A549 treated with CORT108297 at 1 μM for 4 hours (cell line): ENCODE measurements at places on chromosomes 6 and 20. TPM values are rescaled to one million over a fixed set of nuclear protein-coding genes. Genes with fewer than 3 reads are reported as not detected.

PGC gene
- 0.09 TPM in 1 of 5 replicates, not detected in the others for total RNA-seq

NOP56 gene
- total RNA-seq, result 565 to 652 TPM (median 610 TPM) in 5 replicates

CCN2 gene
- 27.9 to 42.3 TPM (median 37.8 TPM) in 5 replicates for total RNA-seq

SLC22A2 gene
- total RNA-seq, result 0.08 TPM in 2 of 5 replicates, not detected in the others

RAET1G gene
- 7.3 to 11.9 TPM (median 10.3 TPM) in 5 replicates for total RNA-seq

ULBP1 gene
- total RNA-seq, result 0.74 to 1.1 TPM (median 1.0 TPM) in 5 replicates

KIF6 gene
- total RNA-seq, result 0.13 to 0.33 TPM (median 0.16 TPM) in 5 replicates

PDE10A gene
- 31.1 to 36.1 TPM (median 34.3 TPM) in 5 replicates for total RNA-seq

C20orf204 gene
- 0.20 to 0.62 TPM (median 0.50 TPM) in 5 replicates for total RNA-seq

TRIM10 gene
- total RNA-seq, result 0.02 TPM in 1 of 5 replicates, not detected in the others

TCP11 gene
- total RNA-seq, result not detected in 5 replicates

SIRPG gene
- total RNA-seq, result not detected in 5 replicates

TUBB2B gene
- 13.0 to 14.6 TPM (median 13.4 TPM) in 5 replicates for total RNA-seq

RFX6 gene
- total RNA-seq, result 0.03 TPM in 1 of 5 replicates, not detected in the others

OR12D3 gene
- total RNA-seq, result not detected in 5 replicates

SLC52A3 gene
- 0.36 to 0.72 TPM (median 0.58 TPM) in 5 replicates for total RNA-seq

ABRACL gene
- 46.0 to 66.8 TPM (median 48.1 TPM) in 5 replicates for total RNA-seq

OVOL2 gene
- total RNA-seq, result 0.07 to 0.42 TPM (median 0.18 TPM) in 5 replicates

FAM209A gene
- total RNA-seq, result 0.17 to 0.62 TPM (median 0.43 TPM) in 5 replicates

HLA-DRA gene
- total RNA-seq, result not detected in 5 replicates

RAET1L gene
- total RNA-seq, result 0.30 to 0.40 TPM (median 0.33 TPM) in 5 replicates

GTF2H4 gene
- total RNA-seq, result 18.6 to 23.2 TPM (median 20.0 TPM) in 5 replicates

GPR6 gene
- total RNA-seq, result not detected in 5 replicates

PPP1R14C gene
- total RNA-seq, result 0.71 to 1.2 TPM (median 1.1 TPM) in 5 replicates

ASIP gene
- total RNA-seq, result not detected in 5 replicates

HEY2 gene
- 0.03 to 0.14 TPM (median 0.06 TPM) in 4 of 5 replicates, not detected in the other for total RNA-seq

RNF217 gene
- total RNA-seq, result 4.9 to 11.0 TPM (median 7.3 TPM) in 5 replicates

RRP36 gene
- 67.9 to 75.6 TPM (median 70.9 TPM) in 5 replicates for total RNA-seq

BMP2 gene
- total RNA-seq, result 0.43 to 0.69 TPM (median 0.55 TPM) in 5 replicates

TINAG gene
- not detected in 5 replicates for total RNA-seq

HLA-G gene
- total RNA-seq, result 0.16 TPM in 1 of 5 replicates, not detected in the others

SPO11 gene
- total RNA-seq, result not detected in 5 replicates

CYP21A2 gene
- total RNA-seq, result not detected in 5 replicates

WASF1 gene
- total RNA-seq, result 9.8 to 14.1 TPM (median 12.3 TPM) in 5 replicates

MDFI gene
- total RNA-seq, result 0.48 to 0.95 TPM (median 0.76 TPM) in 5 replicates

RSPH3 gene
- total RNA-seq, result 3.7 to 4.9 TPM (median 4.5 TPM) in 5 replicates

PPP1R18 gene
- 39.8 to 48.8 TPM (median 45.5 TPM) in 5 replicates for total RNA-seq

MYLIP gene
- 2.5 to 3.6 TPM (median 3.2 TPM) in 5 replicates for total RNA-seq

EMILIN3 gene
- 0.27 to 0.55 TPM (median 0.50 TPM) in 5 replicates for total RNA-seq

PRR18 gene
- 0.08 to 0.22 TPM (median 0.09 TPM) in 5 replicates for total RNA-seq
